ENCODE measurements at places on chromosomes 16 and 17.
A peak's percentile ranks its signal among the peaks of the same experiment; 100 is the strongest.

DNA sequence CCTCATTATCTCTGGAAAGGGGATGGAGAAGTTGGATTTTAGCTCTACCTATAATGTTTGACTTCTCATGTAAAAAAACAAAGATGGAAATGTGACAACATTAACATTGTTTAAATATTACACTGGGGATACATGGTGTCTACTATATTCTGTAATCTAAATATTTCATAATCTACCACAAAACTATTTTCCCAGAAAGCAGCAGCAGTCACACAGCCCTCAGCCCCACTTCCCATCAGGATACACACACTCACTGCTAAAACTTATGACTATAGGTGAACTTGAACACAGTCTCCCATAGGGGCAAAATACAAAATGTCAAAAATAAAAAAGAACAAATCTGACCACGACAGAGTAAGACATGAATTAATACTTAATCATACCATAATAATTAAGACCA lies 95.7 kb downstream of the KANSL1 start:
- DNase-seq = no peak

- no peak for DNase-seq
These were observed 34.2 kb downstream of the RMI2 start for GRCh38 chr16:11379420-11379819.

DNA sequence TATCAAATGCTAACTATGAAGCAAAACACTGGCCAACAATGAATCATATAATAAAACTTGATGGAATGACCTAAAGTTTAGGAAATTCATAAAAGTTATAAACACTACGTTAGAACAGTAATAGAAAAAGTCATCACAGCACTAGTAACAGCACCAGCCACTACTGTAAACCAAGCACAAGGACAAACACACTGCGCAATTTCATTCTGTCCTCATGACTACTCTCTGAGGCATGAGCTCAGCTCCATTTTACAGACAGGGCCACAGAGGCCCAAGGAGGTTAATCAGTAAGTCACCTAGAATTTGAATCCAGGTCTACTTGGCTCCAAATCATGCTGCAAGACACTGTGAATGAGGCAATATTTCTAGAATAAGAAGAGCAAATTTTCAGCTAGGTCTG lies 13.4 kb downstream of the EMC8 start:
- no peak for DNase-seq

DNA sequence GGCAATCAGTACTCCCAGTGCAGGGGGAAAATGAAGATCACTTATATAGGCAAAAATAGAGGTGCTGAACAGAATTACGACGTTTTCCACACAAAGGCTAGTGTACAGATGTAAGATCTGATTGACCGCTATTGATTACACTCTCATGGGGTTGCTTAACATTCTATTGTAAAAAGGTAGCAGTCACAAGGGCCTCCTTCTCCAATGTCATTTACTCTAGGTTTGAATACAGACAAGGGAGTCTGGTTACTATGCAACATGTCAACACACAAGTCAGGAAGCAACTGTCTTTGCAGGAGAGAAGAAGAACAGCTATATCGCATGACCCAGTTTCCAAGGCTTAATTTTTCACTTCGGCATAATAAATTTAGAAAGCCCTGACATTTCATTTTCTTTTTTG lies 7.9 kb downstream of the KRT37 start:
- DNase-seq = no peak

DNA sequence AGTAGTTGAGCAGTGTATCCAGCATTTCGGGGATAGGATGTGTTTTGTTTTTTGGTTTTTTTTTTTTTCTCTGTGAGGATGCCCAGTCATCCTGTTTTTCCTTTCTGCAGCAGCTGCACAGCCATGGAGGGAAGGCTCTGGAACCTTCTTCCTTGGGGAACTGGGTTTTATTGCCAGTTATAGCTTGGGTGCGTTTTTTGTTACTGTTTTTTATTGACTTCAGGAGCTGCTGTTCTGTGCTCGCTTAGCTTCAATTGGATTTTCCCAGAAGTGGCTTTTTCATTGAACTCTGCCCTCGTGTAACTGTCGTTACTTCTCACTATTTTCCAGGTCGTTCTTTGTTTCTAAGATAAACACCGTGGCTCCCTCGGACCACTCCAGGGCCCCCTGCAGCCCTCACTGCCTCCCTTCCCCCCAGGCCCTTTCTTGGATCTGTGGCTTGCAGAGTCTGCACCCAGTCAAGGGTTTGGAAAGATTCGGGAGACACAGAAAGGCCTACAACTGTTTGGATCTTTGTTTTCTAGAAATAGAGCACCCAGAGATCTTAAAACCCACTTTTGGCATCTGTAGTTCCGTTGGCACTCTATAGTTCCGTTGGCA lies 119.7 kb upstream of the CACNG5 start:
- no peak for DNase-seq

GRCh38 chr17:60601447-60602384 lies 1.7 kb downstream of the PPM1D start:
- DNase-seq = peak; percentile 95

DNA sequence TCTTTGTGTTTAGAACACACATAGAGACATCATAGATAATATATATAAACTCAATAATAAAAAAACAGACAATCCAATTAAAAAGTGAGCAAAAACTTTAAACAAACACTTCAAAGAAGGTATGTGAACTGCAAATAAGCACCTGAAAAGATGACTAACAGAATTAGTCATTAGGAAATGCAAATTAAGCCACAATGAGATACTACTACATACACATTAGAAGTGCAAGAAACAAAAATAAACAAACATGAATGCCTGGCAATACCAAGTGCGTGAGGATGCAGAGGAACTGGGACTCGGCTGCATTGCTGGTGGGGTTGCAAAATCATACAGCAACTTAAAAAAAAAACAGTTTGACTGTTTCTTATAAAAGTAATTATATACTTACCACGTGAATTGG lies 799.0 kb downstream of the KCNJ2 start:
- DNase-seq = no peak

DNA sequence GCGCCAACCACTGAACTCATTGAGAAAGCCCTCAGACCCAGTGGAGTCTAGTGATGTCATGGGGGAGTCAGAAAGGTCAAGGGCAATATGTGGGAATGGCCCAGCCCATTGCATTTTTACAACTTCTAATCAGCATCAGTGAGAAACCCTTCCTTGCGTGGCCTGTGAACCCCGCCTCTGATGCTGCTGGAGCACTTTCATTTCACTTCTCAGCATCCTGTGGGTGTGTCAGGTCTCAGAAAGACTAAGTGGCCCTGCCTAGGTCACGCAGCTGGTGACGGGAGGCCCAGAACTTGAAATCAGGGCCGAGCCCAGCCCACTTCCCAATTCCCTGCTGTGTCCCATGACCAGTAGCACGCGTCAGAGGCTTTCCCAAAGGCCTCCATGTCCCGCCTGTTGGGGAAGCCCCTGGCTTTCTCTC lies 6.1 kb downstream of the DNAI2 start:
- no peak for DNase-seq

All from SK-MEL-5 (cell line).